Activated gamma-delta T cell treated with anti-CD3 and anti-CD28 coated beads, Interleukin-2, amount 50 U/mL, for 16 hours (primary cell): ENCODE measurements at places on chromosomes 3 and 15.

DNA sequence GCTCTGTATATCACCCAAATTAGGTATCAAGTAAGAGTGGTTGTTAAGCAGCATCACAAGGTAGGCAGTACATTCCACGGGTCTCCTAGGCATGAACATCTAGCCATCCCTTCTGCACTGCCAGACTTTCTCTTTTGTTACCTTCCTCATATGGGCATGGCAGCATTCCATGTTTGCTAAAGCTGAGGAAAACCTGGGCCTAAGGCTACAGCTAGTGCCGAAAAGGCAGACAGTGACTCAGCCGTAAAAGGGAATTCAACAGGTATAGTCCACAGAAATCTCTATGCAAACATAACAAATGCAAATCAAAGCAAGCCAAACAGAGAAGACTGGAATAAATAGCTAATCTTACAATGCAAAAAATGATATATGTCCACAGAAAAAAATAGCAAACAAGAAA is 645.4 kb downstream of the ZBBX start:
- DNase-seq: no peak

DNA sequence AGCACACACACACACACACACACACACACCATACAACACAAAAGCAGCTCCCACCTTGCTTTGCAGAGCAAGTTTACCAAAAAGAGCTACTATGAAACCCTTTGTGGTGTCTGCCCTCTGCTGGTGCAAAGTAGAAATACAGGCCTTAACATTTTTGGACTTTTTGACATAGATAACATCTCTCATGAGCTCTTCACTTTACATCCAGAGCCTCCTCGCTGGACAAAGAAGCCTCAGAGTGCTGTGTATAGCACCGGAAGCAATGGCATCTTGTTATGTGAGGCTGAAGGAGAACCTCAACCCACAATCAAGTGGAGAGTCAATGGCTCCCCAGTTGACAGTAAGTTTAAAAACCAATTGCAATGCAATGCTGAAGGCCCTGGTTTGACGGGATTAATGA is 157.9 kb downstream of the CHL1 start:
- no peak for DNase-seq

DNA sequence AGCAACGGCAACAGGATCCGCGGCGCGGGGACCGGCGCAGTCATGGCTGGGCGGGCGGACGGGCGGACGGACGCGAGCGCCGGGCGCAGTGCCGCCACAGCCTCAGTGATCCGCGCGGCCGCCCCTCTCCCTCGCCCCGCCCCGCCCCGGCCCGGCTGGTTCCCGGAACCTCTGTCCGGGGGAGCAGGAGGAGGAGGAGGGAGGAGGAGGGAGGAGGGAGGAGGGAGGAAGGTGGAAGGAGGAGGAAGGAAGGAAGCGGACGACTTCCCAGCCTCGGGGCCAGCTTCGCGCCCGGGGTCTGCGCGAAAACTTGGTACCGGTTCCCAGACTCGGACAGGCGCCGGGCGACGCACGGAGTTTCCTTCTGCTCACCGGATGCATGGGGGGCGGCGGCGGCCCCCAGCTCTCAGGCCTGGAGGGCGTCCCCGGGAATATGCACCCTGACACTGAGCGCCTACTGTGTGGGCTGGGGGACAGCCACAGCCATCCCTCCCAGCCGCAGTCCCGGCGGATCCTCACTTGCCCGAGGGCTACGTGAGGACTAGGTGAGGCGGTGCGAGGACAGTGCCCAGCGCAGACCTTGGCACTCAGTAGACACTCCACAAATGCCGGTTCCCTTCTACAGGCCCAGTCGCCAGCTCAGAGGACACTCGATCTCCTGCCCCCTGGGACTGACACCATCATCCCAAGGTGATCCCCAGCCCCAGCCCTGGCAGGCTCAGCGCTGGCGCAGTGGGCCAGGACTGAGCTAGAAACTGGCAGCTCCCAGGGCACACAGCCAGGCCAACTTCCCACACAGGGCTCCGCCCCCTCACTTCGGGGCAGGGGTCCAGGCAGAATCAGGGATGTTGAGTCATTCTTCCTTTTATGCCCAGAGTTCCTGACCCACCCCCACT is at the start of gene SHISA5:
Gene SHISA5, minus strand, starts transcription at position 124 of the 896 bp plus-strand sequence. Its CDS starts 80 bp downstream, at position 44.
- peak; percentile 23 for DNase-seq

DNA sequence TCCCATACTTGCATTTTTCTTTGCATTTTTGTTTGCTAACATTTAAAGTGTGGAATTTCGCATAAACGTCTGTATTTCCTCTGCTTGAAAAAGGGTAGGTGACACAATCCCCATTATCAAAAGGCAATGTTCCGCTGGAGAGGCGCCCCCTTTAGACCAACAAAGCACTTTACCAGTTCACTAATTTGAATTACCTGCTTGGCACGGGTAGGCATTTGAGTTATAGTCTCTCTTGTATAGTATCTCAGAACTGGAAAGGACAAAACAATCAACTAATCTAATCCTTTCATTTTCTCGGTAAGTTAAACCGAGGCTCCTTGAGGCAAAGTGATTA is 775 bp upstream of the CCDC39 start:
- no peak for DNase-seq

DNA sequence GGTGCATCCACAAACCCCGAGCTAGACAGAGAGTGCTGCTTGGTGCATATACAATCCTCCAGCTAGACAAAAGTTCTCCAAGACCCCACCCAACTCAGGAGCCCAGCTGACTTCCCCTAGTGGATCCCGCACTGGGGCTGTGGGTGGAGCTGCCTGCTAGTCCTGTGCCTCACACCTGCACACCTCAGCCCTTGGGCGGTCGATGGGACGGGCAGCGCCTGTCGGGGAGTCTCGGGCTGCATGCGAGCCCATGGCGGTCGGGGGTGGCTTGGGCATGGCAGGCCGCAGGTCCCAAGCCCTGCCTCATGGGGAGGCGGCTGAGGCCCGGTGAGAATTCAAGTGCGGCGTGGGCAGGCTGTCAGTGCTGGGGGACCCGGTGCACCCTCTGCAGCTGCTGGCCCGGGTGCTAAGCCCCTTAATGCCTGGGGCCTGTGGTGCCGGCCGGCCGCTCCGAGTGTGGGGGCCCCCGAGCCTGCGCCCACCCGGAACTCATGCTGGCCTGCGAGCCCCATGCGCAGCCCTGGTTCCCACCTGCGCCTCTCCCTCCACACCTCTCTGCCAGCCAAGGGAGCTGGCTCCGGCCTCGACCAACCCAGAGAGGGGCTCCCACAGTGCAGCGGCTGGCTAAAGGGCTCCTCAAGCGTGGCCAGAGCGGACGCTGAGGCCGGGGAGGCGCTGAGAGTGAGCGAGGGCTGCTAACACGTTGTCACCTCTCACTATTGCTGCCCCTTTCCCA is 31.0 kb downstream of the ZNF589 start:
- no peak for DNase-seq

DNA sequence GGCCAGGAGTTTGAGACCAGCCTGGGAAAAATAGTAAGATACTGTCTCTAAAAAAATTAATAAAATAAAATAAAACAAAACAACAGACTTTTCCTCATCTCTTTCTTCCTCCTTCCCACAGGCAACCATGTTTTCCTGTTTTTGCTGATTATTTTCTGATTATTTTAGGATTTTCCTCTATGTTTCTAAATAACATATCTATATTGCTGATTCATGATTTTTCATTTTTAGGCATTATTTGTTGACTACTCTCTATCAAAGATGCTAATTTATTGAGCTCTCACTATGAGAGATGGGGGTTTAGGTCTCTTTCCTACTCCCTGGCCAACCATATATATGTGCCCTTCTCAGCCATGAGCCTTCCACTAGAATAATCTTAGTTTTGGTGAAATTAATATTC is 45.4 kb downstream of the SOX14 start:
- DNase-seq: no peak

- no peak for DNase-seq
These were observed 197.4 kb downstream of the KLHL25 start for GRCh38 chr15:85597155-85597815.

- DNase-seq: no peak
These were observed 251.0 kb upstream of the ICE2 start for GRCh38 chr15:60729850-60730458.

DNA sequence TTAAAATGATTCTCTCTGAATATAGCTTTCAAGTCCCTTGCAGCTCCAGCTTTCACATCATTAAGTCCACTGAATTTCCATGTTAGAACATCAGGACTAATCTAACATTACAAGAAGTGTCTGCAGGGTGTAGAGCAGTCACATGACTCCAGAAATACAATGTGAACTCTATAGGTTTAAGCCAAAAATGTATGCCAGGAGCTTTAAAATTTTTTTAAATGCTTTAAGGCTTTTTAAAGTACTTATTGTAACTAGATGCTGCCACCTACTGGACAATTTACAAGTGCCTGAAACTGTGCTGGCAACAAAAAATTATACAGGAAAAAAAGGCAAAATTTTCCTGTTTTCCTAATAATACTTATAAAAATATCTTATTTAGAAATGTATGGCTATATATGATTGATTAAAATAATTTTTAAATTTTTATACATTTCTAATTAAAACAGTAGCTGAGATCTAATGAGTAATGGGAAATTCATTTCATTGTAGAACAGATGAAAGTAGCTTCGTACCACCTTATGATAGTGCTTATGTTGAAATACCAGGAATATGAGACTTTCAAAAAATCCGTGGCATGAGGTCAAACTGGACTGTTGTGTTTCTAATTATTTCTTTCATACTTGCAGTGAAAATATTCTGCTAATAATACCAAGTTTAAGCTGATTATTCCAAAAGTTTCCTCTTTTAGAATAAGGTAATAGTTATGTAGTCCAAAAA is 25.7 kb downstream of the FSIP1 start:
- DNase-seq: peak; percentile 3

DNA sequence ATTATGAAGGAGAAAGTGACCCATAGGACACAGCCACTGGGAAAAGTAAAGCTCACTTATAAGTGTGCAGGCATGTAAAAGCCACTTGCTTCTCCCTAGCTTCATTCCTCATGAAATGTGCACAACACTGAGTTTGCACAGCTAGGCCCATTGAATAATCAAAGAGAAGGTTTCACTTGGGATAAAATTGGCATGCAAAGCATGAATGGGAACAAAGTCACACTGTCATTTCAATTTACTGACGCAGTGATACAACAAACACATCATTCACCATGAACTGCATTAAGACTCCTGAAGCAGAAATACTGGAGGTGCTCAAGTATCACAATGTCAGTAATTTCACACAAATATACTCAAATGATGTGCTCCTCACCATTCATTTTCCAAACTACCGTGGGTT is 61.1 kb downstream of the KCNMB2 start:
- no peak for DNase-seq

DNA sequence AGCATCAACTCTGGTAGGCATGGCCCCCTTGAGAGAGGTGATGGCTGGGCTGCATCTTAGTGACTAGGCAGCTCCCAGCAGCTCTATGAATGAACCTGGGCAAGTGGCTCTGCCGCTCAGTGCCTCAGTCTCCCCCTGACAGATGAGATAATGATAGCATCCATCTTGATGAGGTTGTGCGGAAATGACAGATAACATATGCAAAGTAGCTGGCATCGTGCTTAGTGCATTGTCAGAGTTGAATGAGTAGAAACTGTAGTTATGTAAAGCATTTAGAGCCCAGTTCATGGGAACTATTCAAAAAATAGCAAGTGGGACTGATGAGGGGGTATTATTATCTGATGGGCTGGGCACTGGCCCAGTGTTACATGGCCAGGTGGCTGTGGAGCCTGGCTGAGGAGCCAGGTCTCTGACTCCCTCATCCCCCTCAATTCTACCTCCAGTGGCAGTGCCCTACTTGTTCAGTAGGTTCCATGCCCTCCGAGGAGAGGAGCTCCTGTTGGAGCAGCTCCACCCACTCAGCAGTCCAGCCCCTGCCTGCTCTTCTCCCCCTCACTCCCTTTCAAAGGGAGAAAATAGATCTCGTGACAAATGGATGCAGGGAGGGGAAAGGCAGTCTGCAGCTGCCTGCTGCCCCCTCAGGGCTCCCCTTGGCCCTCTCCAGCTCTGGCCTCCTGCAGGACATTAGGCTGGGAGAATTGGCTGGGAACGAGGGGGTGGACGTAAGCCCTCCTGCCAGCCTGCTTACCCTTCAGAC is 6.6 kb downstream of the PRKCD start:
- no peak for DNase-seq

GRCh38 chr3:184874709-184875644 is 63.0 kb downstream of the VPS8 start:
- DNase-seq: no peak

DNA sequence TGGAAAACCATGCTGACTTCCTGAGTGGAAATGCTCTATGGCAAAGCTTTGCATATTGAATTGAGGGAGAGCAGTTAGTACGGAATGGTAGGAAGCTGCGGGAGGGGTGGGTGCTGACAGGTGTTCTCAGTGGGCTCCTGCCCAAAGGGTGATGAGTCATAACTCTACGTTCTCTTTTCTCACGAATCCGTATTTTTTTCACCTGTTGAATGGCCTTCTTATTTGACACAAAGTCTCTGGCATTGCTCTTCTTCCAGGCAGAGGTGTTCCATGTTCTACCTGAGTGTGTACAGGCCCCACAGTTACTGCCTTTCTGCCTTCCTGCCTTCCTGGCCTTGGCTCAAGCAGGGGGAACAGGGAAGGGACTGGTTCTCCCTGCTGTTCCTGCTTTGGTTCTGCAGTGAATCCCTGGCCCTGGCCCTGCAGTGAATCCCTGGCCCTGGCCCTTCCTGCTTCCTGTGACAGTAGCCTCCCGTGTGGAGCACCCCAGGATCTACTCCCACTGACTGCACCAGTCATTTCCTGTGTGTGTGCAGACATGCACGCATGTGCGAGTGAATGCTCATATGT is 31.9 kb downstream of the TRAK1 start:
- no peak for DNase-seq

DNA sequence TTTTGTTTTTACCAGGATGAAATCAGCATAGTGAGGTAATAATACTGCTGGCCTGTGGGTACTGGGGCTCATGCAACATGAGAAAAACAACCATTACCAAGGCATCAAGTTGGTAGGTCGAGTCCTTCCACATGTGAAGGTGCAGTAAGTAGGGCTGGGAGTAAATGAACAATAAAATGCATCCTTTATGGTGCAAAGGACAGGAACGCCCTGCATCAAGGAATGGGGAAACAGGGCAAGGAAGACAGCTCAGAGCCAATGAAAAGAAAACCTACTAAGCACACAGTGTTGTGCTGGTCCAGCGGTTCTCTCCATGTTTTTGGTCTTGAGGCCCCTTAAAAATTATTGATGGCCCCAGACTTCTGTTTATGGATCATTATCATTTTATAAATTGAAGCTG is 168.5 kb upstream of the TPM1 start:
- no peak for DNase-seq

DNA sequence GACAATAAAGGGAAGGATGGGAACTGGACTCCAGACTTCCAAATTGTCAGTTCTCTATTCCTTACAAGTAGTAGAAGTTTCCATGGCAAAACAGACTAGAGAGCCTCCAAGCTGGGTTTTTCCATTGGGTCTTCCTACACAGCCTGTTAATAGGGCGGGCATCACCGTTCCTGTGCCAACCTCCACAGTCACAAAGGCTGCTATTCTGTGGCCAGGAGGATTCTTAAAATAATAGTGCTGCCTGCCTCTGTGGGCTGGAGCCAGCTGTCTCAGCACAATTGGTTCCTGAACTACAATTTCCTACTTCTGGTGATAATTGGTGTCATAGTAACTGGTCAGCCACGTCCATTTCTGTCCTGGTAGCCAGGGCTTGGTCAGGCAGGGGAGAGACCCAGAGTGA is 38.6 kb downstream of the LYZL4 start:
- DNase-seq: no peak

- no peak for DNase-seq
These were observed 267.7 kb downstream of the ZBTB20 start for GRCh38 chr3:114879059-114880031.

- no peak for DNase-seq
These were observed 41.5 kb downstream of the TBC1D2B start for GRCh38 chr15:78035861-78036476.

GRCh38 chr15:52735231-52736089 is 54.7 kb downstream of the ONECUT1 start:
- peak; percentile 62 for DNase-seq

GRCh38 chr3:30597131-30597768 is 9.2 kb upstream of the TGFBR2 start:
- DNase-seq: no peak
